Stimulated activated CD8-positive, alpha-beta memory T cell treated with anti-CD3 and anti-CD28 coated beads, Interleukin-4, amount 100 ng/mL, for 4 hours (primary cell): ENCODE measurements at places on chromosomes 6 and 20.

DNA sequence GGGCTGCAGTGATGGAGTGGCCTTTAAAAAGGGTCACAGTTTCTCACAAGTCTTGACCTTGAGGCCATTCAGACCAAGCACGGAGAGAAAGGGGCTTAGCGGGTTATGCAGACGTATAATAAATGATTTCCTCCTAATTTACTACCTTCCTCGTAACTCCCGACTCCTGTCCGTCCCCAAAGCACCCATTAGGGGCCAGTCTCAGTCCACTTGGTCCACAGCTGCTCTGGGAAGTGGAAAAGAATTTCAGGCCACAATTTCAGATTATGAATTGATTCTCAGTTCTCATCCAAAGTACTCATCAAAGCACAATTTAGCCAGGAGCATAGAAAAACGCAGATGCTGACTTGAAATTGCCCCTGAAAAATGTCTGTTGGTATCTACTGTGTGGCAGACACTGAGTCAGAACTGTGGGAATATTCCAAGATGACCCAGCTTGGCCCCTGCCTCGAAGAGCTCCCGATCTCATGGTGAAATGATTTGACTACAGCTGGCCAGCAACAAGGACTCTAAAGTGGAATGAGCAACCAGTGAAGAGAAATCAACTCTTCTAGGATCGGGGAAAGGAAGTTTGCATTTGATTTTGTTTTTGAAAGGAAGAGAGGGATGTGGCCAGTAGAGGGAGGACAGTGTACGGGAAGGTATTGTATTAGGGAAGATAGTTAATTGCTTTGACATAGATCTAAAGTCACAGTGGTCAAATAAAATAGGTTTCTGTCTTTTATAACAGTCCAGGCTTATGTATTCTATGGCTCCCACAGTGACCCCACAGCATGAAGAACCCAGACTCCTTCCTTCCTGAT lies 15.2 kb upstream of the STK35 start:
- no peak for DNase-seq

- no peak for DNase-seq
Observed at GRCh38 chr20:4443016-4443415, 278.7 kb upstream of the PRND start.

DNA sequence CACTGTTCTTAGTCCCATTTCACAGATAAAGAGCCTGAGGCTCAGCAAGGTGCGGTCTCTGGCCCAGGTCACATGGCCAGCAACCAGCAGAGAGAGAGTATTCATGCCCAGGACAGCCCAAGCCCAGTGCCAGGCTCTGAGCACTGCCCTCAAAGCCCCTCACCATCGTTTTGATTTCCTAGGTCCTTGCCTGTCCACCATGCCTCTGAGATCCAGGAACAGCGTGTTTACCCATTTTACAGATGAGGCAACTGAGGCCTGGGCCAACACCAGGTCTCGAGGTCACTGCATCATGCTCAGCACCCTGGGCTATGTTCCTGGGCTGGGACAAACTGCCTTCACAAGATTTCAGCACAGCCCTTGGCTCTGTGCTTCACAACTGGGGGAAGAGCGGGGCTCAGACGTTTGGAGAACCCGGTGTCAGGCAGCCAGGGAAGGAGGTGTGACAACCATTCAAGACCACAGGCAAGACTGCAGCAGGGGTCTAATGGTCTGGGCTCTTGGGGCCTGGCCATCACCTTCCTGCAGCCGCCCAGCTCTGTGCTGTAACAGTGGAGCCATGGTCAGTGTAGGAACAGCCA lies 1.3 kb upstream of the BPIFA2 start:
- no peak for DNase-seq

DNA sequence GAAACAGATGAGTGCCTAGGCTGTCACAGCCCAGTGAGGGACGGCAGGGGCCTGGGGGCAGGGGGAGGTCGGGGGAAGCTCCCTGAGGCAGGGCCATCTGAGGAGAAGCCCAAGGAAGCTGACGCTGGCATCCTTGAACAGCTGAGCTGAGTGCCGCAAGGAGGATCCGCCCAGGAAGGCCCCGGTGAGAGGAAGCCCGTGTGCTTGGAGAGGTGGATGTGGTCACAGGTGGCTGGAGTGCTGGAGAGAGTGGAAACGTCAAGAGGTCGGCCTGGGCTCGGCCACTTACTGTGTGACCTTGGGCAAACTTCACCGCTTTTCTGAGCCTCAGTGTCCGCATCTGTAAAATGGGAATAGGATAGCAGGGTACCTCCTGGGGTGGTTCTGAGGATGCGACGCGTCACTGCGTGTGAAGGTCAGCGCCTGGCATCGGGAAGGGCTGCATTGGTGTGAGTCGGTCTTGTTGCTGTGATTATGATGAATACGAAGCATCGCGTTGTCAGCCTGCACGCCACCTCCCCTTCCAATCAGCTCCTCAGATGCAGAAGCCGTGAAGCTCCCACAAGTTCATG lies 116.1 kb upstream of the PTPN1 start:
- DNase-seq: no peak
